Epithelial cell of proximal tubule (primary cell): ENCODE measurements at places on chromosomes 7 and 10.

- no peak for DNase-seq
These were observed 109.5 kb upstream of the PITRM1 start for GRCh38 chr10:3281941-3282673.

GRCh38 chr7:91168871-91169829 lies 95.1 kb upstream of the FZD1 start:
- DNase-seq: no peak

GRCh38 chr10:90227786-90228185 lies 526.4 kb downstream of the KIF20B start:
- no peak for DNase-seq

- DNase-seq: no peak
These were observed 266.6 kb downstream of the HDAC9 start for GRCh38 chr7:18762189-18762588.

- DNase-seq: no peak
These were observed 264.3 kb upstream of the INHBA start for GRCh38 chr7:41967156-41967555.

DNA sequence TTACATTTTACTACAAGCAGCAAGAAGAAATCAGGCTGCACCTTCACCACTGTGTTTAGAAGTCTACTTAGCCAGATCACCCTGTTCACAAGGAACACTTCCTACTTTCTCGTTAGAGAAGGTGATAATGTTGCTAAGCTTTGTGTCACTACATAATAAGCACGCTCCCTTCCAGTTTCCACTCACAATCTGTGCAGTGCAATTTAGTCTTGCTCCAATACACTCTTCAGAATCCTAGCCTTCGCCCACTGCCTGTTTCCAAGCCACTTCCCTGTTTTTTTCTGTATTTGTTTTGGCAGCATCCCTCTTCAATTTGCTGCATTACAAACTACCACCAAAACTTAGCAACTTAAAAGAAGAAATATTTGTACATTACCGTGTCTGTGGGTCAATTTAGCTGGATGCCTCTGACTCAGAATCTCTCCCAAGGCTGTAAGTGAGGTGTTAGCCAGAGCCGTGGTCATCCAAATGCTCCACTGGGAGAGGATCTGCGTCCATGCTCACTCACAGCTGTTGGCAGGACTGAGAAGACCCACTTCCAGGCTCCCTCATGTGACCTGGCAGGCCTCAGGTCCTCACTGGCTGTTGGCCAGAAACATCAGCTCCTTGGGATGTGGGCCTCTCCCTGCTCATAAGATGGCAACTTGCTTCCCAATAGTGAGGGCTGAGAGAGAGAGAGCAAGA lies 110.4 kb downstream of the PON1 start:
- peak; percentile 46 for DNase-seq

DNA sequence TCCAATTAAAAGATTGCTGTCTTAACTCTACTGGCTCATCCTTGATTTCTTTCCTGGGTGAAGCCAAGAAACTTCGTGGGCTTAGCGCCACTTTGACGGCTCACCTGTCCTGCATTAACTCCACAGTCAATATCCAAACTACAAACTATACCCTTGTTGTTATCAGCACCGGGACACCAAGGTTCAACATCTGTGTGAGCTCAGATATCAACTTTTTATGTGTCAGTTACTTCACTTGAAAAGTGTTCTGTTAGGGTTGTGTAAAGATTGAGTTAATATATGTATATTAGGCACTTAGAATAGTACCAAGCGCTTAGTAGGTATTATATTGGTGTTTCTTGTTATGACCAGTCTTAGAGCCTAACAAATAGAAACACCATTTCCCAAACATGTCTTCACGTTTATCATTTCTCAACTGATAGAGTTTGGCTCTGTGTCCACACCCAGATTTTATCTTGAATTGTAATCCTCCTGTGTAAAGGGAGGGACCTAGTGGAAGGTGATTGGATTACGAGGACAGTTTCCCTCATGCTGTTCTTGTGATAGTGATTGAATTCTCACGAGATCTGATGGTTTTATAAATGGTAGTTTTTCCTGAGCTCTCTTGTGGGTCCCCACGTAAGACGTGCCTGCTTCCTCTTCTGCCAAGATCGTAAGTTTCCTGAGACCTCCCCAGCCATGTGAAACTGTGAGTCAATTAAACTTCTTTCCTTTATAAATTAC lies 19.0 kb upstream of the ST8SIA6 start:
- DNase-seq: no peak

DNA sequence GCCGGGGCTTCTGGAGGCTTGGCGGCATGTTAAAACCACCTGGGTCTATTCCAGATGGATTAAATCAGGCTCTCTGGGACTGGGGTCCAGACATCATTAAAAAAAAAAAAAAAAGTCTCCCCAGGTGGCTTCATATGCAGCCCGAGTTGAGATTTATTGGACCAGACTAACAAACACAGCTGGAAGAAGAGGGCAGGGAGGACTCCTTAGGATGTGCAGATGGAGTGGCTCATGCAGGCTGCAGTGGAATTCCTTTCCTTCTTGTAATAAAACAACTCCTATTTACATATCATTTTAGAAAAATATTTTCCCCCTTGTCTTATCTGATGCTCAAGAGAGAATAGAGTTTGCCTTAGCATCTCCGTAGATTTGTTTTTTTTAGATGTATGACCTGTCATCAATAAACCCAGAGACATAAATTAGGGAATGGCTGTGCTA lies 238.1 kb downstream of the CAMK1D start:
- no peak for DNase-seq

- no peak for DNase-seq
These were observed 69.9 kb downstream of the NKX6-2 start for GRCh38 chr10:132715776-132716680.

- no peak for DNase-seq
These were observed 79.7 kb upstream of the OGDHL start for GRCh38 chr10:49841615-49842332.

- DNase-seq: no peak
These were observed 69.1 kb upstream of the NANOS1 start for GRCh38 chr10:118960157-118961090.

- no peak for DNase-seq
These were observed 237.1 kb upstream of the SHH start for GRCh38 chr7:156049366-156049765.

GRCh38 chr7:29282819-29283414 lies 88.3 kb downstream of the CHN2 start:
- no peak for DNase-seq

DNA sequence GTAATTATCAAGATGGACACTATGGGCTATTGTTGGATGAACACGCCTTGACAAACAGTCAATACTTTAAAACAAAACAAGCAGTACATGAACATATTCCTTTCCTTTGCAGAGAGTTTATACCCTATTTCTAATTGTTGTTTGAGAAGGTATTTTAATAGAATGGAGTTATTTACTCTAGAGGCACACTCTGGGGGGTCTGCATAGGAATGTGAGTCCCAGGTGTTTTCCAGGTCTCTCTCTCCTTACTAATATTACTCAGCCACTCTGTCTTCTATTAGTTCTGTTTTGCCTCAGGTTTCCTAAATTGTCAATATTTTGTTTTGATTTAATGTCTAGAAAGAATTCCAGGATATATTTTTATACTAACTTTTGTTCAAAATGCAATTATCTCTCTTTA lies 1091.4 kb downstream of the CNTNAP2 start:
- DNase-seq: no peak

DNA sequence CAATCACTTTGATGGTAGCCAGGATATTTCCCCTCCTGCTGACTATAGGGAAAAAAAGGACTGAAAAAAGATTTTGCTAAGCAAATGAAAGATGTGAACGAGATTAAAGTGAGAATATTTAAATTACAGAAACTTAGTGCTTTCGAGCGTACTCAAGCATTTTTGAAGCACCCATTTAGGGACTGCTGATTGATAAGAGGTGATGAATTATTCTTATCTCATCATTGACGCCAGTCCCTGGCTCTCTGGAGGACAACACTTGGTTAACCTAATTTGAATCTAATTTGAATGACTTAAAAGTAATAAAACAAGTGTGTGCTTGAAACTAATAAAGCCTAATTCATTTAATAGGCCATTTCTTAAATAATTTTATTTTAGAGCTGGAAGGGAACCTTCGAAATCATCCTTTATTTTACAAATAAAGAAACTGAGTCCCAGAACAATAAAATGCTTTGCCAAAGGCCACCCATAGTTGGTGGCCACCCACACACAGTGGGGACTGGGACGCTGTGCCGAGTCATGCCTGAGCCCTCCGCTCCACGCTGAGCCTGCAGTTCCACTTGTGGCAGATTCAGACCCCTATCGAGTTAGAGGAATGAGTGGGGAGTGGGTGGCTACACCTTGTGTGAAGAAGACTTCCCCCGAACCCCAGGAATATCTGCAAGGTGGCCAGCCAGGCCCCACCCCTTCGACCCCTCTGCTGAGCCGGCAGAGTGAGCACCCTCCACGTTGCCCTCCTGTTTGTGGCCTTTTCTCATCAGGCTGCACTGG lies 61.1 kb upstream of the SAMD8 start:
- no peak for DNase-seq

DNA sequence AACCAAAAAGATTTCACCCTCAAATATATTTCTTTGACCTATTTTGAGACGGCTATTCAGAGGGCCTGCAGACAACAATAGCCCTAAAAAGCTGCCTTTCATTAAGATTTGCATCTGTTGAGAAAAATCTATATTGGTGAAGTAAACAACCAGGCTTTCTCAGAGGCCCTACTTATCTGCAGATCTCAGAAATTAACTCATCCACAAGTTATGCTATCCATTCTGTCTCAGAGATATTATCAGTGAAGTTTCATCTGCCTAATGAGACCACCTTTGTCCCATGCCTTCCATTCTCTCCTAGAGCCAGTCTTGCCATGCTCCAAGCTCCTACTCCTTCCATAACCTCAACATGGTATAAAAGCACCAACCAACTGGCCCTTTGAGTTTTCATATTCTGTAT lies 130.3 kb downstream of the CACNA2D1 start:
- DNase-seq: no peak

GRCh38 chr7:28354601-28355402 lies 57.5 kb upstream of the CREB5 start:
- DNase-seq: peak; percentile 90

DNA sequence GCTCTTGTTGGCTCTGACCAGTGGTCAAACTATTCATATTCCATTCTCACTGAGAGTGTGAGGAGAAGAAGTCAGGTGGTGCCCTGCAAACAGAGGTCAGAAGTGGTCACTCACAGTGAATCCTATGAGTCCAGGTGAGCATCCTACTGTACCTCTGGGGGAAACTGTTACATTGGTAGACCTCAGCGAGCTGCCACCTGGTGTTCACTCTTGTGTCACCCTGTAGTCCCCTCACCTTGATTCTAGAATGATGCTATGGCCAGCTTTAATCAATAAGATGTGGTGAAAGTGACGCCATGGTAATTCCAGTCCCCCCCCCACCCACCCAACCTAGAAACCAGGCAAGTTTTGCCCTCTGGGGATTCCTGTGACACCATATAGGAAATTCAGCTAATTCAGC lies 1.2 kb upstream of the AMPH start:
- DNase-seq: no peak

DNA sequence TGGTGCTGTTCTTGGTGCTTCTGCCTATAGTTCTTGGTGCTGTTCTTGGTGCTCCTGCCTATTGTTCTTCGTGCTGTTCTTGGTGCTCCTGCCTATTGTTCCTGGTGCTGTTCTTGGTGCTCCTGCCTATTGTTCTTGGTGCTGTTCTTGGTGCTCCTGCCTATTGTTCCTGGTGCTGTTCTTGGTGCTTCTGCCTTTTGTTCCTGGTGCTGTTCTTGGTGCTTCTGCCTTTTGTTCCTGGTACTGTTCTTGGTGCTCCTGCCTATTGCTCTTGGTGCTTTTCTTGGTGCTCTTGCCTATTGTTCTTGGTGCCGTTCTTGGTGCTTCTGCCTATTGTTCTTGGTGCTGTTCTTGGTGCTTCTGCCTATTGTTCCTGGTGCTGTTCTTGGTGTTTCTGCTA lies 71.1 kb downstream of the PTPRN2 start:
- no peak for DNase-seq

- no peak for DNase-seq
These were observed 3.7 kb upstream of the ABHD11 start for GRCh38 chr7:73742338-73742752.

GRCh38 chr7:156754201-156754600 lies 113.6 kb downstream of the RNF32 start:
- no peak for DNase-seq

GRCh38 chr7:116779216-116779615 lies 83.2 kb upstream of the CAPZA2 start:
- DNase-seq: no peak

DNA sequence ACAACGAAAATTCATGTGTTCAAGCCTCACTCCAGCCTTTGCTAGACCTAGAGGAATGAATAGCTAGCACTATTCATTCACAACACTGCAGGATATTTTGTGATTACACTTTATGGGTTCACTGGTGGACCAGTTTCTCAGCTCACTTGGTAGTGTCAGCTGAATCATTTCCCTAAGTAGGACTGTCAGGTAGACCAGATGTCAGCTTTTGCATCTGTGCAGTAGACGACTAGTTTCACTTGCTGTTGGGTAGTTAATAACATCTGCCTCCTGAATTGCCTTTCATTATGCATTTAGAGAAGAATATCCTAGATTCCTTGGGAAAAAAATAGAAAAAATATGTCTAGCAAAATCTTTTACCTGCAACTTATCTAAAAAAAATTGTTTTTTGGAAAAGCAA lies 296.4 kb downstream of the ADARB2 start:
- DNase-seq: no peak

DNA sequence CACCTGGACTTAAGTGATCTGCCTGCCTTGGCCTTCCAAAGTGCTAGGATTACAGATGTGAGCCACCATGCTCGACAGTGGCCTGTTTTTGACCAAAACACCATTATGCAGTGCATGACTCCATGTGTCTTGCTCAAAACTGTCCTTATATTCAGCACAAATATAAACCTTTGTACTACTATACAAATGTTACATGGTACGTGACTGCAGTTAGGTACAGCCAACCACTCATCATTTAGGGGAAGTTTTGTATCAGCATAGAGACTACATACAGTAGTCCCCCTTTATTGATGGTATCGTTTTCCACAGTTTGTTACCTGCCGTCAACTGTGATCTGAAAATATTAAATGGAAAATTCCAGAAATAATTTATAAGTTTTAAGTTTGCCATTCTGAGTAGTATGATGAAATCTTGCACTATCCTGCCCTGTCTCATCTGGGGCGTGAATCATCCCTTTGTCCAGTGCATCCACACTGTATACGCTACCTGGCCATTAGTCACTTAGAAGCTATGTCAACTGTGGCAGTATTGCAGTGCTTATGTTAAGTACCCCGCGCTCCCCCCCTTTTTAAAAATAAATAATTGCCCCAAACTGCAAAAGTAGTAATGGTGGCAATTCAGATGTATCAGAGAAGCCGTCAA lies 23.3 kb upstream of the ZNF282 start:
- no peak for DNase-seq

GRCh38 chr7:2205036-2205780 lies 27.5 kb downstream of the MAD1L1 start:
- no peak for DNase-seq
